ENCODE measurements at places on chromosomes 1 and 21.

DNA sequence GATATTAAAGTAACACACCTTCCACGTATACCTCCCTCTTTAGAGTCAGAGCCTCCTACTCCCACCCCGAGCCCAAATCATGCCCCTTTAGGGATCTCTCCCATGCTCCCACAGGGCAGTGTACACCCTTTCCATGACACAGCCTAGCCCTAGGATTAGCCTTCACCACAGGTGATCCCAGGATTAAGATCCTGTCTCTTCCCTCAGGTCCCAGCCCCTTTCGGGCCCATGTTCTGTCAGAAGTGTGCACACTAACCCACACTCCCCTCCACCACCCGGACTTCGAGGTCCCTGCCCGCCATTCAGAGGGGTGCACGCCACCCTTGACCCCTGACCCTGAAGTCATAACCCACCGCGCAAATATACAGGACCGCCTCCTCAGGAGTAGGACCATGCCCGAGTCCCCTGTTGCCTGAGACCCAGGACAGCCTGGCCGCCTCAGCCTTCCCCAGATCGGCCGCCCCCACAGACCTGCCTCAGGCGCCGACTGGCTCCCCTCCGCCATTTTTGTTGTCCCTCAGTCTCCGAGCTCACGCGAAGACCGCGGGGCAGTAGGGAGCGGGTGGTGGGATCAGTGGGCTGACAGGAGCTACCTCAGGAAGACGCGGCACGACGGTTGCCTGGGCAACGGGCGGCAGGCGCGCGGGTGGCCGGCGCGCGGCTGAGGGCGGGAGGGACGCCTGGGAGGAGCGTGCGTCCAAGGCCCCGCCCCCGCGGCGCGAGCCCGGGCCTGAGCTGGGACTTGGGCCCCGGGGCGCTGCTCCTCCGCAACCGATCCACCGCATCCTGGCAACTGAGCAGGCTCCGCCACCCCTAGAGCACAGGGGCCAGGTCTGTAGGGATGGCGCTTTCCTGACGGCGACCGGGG, at the start of gene AGBL4:
TSS of gene AGBL4 (minus strand) at position 663 of the 868 bp plus-strand sequence.
- peak; percentile 42 for DNase-seq

DNA sequence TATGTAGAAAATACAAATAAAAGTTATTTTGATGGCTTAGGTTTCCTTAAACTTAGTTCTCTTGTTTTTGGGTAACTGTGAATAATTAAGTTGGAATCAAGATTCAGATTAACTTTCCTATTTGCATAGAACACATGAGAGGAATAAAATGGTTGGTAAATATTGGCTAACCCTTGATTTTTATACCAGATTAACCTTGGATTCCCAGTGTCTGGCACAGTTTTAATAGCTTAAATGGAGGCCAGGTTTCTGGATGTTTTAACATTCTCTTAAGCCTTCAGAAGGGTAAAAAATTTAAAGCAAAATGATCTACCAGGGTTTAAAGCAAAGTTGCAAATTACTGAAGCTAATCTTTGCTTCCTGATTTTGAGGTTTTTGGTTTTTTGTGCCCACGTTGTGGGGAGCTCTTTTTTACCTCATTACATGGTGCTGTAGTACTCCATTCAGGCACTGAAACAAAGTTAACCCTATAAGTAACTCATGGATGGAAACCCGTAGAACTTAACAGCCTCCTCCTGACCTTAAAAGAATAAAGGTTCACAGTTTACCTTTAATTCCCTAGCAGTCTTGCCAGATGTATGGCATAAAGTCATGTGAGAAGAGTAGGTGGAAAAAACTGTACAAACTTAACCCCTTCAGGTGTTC, 8.4 kb upstream of the SPATA1 start:
- no peak for DNase-seq

GRCh38 chr1:219100059-219100458, 73.6 kb upstream of the LYPLAL1 start:
- no peak for DNase-seq

DNA sequence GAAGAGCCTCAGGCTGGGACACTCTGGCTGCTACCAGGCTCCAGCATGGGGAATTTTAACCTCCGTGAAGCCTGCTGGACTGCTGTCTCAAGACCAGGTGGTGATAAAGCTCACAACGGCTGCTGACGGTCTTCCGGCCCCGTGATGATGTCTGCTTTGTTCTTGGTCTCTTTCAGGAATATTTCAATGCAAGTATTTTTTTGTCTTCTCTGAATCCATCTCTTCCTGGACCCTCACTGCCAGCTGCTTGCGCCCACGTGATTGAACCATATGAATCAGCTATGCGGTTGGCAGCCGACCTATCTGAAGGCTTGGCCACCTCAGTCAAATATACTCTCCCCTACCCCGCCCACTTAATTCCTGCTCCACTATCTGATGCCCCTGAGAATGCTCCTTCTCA, 14.6 kb upstream of the SLC6A17 start:
- no peak for DNase-seq

DNA sequence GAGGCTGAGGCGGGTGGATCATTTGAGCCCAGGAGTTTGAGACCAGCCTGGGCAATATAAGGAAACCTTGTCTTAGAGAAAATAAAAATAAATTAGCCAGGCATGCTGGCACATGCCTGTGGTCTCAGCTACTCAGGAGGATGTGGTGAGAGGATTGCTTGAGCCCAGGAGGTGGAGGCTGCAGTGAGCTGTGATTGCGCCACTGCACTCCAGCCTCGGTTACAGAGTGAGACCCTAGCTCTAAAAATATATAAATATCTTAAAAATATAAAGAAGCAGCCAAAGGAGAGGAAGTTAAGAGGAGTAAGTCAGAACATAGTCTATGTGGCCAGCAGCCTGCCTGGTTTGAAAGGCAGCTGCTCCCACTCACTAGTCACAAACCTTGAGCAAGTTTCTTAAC, 4.5 kb upstream of the IL10RB start:
- DNase-seq = no peak

- no peak for DNase-seq
Observed at GRCh38 chr1:243596431-243597062, 253.5 kb downstream of the AKT3 start.

DNA sequence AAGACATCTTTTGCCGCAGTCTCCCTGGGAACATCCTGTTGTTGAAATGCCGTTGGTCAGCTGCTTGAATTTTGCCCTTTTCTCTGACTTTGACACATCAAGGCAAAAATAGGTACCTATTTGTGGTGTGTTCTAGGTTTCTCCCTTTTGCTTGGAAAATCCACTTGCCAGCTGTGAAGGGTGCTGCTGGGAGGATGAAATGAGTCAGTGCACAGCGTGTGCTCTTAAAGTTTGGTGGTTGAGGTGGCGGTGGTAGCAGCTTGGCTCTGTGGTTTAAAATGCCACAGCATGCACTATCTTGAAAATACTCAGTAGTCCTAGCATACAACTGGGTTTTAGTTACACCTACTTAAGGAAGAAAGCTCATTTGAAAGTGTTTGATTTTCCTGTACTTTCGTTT, 183.8 kb downstream of the DHRS3 start:
- DNase-seq = no peak

DNA sequence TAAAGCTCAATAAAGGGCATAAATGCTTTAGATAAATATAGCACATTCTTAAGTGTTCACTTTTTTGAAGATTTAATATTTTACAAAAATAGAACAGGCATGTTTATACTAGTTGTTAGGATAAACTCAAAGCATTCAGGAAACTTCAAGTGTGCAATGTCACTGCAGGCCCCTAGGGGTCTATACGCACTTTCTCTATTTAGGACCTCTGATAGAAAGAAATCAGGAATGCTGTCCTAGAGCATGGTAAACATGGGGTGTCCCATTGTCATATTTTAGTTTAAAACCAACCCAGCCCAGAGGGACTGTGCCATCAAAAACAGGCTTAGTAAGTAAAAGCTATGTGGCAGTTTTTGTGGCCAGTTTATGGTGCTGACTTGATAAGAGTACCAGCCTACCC, 102.2 kb downstream of the BARHL2 start:
- DNase-seq = no peak

- DNase-seq = no peak
Observed at GRCh38 chr1:38814444-38814983, 45.1 kb downstream of the RRAGC start.

GRCh38 chr1:44798481-44799365, 1.5 kb upstream of the PLK3 start:
- DNase-seq = no peak

DNA sequence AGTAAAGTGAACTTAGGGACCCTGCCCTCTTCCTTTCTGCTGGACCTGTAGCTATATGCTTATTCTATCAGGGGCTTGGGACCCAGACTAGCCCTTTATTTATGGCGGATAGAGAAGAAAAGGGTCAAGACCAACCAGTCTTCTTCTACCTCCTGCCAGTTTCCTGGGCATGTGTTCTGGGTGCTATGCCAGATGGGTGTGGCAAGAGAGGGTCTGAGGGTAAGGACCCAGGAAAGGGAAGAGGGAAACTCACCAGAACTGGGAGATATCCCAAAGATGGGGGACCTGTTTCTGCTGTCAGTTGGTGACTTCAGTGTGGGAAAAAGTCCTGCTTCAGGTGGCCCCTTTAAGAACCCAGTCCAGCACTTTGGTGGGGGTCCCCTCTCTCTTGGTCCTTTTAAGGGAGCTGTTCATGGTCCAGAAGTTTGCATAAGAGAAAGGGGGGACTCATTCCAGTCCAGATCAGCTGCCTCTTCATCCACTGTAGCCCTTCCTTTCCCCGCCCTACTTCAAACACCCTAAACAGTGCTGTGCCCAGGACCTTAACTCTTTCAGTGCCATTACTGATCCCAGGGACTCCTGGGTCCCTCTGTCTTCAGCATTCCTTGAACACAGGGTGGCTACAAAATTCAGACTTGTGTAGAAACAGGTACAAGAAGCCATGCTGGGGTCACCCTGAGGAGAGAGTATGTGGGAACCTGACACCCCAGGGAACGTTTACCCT, 18.4 kb downstream of the SSR2 start:
- DNase-seq = no peak

DNA sequence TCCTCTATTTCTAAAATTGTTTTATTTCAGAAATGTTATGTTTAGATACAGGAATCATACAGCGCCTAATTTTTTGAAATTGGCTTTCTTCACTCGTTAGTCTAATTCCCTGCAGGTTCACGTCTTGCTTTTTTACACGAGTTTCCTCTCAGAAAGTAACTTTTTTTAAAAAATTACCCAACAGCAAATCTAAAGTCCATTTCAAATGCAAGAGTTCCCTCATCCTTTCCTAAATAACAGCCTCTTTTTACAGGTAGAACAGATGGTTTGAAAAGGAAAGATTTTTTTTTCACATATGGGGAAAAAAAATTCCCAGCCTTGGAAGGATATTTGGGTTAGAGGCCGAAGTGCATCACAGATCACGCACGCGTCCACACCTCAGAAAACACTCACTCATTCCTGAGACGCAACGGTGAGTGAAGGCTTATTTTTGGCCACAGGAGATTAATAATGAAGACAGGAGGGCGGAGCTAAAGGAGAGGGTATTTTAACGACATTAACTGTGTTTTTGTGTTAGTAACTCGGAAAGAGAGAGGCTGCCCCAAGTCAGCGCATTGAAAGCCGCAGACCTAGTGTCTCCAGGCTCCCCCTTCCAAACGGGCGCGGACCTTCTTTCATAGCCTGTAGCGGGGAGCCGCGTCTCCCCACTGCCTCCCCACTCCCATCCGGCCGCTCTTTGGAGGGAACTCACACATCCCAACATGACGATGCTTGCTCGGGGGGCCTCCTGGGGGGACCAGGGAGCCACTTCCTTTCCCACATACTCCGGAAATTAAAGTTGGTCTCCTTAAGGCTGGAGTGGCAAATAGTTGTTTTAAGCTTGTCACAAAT, 969 bp upstream of the RIPK4 start:
- no peak for DNase-seq

DNA sequence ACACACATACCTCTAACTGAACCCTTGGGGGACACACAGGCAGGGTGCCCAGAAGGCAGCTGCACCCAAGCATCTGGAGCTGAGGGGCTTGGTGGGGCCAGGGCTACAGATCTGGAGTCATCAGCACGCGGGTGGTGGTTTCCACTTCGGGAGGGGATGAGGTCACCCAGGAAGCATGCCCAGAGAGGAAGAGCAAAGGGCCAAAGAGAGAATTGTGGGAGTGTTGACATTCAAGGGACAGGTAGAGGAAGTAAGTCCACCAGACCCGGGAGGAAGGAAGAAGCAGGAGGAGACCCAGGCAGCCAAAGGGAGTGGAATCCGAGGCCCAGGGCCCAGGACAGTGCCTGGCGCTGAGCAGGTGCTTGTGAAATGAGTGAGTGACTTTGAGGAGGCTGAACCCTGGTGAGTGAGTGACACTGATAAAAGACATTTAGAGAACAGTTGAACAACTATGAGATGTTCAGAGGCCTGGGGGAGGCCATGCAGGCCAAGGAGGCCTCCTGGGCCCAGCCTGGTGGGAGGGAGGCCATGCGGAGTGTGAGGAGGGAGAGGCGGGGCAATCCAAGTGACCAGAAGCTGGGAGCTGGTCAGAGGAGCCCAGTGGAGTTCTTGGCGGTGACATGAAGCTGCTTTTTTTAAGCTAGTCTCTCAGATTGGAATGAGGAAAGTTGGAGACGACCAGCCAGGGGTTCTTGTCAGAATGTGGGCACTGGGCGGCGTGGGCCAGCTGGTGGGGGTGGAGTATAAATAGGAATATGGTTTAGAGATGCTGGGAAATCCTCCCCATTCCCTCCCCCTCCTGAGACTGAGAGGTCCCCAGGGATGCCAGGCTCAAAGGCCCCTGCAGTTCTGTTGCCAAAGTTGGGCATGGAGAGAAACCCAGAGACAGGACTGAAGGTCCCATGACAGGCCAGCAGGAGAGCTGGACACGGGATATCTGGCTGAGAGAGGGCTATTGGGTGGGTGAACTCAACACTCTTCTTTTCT, 7.9 kb downstream of the CDK18 start:
- peak; percentile 46 for DNase-seq

DNA sequence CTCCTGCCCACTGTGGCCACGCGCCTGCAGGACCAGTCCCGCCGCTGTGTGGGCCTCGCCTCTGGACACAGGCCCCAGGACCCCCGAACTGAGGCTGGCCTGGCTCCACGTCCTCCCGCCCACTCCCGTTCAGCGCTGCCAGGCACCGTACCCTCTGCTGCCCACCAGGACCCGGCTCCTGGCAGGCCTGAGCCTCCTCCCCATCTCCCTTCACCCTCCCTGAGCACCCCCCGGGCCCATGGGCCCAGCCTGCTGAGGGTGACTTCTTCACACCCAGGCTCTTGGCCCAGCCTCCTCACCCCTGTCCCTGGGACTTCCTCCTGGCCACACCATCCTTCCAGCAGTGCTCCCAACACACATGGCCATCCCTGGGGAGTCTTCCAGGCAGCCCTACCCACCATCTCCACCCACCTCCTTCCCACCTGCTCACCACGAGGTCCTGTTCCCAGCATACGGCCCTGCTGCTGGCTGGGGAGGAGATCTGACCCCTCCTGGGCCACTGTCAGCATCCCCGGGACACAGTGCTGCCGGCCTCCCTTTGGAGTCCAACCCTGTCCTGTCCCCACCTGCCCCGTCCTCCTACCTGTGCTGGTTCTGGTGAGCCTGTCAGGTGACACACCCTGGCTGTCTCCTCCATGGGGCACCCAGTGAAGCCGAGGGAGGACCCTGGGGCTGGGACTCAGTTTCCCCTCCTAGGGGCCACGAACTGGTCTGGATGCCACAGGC, 53.7 kb downstream of the SLX9 start:
- DNase-seq = no peak

GRCh38 chr1:186960861-186961260, 132.1 kb downstream of the PLA2G4A start:
- DNase-seq = no peak
